ENCODE measurements at places on chromosomes 2 and 18.

GRCh38 chr2:212078103-212078502, 460.5 kb downstream of the ERBB4 start:
- DNase-seq, result no peak

DNA sequence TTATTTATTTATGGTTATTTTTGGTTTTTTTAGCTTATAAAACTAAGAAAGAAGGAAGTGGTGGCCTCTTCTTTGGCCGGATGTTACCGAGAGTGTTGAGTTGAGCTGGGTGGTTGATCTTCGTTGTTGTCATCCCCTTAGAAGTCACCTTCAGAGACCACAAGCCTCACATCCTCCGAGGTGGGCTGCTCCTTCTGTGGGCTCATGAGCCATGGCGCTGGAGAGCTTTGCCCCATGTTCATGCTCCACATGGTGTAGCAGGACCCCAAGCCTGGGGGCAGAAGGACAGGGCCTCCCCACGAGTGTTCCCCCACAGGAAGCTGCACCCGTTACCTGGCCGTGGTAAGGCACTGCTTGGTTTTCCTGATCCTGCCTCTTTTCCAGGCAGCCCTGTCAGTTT, 23.4 kb downstream of the SNTG2 start:
- no peak for DNase-seq

DNA sequence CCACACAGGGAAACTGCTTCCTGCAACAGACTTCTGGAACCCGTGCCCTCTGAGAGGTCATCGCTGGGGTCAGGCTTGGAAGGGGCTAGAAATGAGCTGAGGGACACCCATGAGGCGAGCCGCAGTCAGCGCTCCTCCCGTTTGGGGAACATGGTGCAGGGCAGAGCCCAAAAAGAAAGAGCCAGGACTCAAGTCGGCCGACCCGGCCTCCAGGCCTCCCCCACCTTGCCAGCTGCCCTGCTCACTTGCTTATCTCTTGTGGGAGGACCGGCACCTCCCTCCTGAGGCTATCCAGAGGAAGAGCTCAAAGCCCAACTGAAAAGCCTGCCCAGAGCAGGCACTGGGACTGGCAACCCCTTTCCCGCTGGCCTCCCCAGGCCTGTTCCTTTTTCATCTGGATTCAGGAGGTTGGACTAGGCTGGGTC, 43.6 kb downstream of the SCTR start:
- DNase-seq, result no peak

- no peak for DNase-seq
Measured at GRCh38 chr18:57208047-57208446, 61.2 kb downstream of the BOD1L2 start.

GRCh38 chr18:32378705-32379104, 92.0 kb downstream of the GAREM1 start:
- DNase-seq, result no peak
